ENCODE measurements at places on chromosomes 7 and 10.

- DNase-seq: peak; percentile 18
Observed at GRCh38 chr7:116738378-116738777, 66.4 kb downstream of the MET start.

DNA sequence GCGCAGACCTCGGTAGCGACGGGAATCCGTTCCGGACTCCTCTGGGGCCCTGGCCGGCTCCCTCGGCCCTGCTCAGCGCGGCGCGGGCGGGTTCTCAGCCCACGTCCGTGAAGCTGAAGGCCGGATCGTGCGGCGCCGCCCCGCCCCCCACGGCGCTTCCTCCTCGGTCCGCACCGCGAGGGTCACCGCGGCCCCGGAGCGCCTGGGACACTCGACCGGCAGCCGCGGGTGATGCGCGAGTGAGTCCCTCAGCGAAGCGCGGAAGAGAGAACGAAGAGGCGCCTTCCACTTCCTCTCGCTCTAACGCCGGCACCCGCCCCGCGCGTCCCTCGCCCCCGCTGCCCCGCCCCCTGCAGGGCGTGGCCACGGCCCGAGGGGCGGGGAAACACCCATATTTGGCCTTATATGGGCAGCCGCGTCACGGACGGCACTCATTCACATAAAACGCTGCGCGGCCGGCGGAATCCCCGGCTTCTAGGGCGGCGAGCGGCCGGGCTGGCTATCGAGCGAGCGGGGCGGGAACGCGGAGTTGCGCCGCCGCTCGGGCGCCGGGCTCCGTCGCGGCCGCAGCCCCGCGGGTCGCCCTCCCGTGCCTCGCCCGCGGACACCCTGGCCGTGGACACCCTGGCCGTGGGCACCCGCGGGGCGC is at the start of gene DUSP5:
DUSP5 (plus strand) TSS at position 470 of the 649 bp plus-strand sequence. CDS start 215 bp downstream, outside the sequence.
- DNase-seq: peak; percentile 94

DNA sequence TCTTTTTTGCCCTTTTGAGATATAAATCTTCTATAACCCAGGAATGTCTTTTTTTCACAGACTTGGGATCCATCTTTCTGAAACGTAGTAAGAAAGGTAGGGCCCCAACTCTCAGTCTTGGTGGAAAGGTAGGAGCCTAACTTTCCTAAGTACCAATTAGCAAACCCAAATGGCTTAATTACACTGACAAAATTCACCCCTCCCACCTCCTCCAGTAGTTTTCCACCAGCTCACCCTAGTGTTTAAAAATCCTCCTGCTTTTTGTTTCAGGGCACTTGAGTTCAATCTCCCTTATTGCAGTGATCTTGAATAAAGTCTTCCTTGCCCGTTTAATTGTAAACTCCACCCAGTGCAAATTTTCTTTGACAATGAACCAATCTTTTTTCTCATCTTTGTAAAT is 600.0 kb downstream of the PHTF2 start:
- DNase-seq: no peak

DNA sequence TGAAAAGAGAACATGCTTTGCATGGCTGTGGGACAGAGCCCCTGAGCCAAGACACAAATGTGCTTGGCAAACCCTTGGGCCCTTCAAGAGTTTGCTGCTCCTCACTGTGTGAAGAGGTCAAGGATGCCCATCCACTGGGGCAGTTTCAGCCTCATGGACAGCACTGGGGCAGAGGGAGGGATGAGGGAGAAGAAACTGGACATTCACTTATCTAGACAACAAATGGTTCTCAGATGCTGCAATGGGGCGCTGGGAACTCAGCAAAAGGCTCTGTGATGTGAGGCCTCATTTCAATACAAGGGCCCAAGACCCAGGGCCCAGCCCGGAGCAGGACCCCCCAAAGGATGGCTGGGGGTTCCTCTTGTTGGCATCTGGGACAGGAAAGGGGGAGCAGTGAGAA is 49.1 kb downstream of the EBF3 start:
- no peak for DNase-seq

DNA sequence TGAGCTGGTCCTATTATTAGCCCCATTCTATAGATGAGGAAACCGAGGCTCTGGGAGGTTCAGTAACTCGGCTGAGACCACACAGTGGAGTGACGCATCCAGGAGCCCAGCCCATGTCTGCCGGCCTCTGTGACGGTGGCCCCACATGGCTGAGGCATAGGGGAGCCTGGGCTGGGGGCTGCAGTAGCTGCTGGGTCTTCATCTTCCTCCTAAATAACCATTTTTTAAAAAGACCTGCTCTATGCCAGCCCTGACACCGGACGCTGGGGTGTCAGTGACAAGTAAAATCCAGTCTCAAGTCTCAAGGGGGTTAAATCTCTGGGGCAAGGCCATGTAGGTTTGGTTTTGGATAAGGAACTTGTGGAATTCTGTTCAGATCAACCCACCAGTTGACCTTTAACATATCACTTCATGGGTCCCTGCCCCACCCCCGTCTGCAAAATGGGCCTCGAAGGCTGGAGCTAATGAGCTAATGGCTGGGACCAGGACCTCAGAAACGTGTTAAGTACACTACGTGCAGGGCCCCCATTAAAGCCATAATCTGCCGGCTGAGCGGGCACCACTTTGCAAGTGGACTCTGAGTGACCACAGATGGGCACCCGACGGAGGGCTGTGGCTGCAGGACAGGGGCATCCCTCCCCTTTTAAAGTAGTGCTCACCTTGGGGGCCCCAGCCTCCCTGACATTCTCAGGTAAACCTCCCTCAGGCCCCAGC is 136.5 kb upstream of the UNC5B start:
- no peak for DNase-seq

- DNase-seq: peak; percentile 22
Observed at GRCh38 chr10:87605628-87606251, 53.9 kb upstream of the PAPSS2 start.

DNA sequence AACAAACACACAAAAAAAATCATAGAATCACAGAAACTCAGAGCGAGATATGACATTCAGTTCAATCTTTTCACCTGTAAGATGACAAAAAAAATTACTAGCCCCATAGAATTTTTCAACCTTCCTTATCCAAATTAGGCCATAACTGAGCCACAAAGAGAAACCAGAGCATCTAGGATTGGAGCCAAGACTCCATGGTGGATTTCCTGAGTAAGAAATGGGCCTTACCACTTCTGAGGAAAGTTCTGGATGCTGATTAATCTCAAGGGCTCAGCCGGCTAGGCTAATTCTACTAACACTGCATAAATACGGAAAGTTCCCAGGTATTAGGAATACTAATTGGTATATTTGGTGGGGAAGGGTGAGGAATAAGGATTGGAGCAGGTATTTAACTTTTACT is 16.8 kb downstream of the LIPM start:
- no peak for DNase-seq

DNA sequence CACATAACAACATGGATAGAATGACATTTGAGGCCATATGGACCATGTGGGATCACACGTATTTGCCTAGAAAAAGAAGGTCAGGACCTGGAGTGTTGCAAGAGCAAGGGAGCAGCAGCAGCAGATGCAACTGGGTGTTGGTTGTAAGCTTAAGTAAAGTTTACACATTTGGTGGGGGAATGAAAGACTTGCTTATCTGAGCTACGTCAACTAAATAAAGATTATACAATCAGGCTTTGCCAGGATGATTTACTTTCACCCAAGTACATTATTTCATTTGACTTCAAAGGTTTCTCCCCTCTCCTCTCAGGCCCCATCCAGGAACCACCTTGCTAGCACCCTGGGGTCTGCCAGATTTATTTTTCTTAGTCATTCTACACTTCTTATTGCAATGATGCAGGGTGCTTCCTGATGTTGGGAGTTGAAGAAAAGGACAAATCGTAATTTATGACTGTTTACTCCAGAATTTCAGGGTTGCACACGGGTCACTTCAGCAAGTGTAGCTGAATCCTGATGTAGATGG is 591.9 kb upstream of the IGFBP3 start:
- DNase-seq: peak; percentile 77

DNA sequence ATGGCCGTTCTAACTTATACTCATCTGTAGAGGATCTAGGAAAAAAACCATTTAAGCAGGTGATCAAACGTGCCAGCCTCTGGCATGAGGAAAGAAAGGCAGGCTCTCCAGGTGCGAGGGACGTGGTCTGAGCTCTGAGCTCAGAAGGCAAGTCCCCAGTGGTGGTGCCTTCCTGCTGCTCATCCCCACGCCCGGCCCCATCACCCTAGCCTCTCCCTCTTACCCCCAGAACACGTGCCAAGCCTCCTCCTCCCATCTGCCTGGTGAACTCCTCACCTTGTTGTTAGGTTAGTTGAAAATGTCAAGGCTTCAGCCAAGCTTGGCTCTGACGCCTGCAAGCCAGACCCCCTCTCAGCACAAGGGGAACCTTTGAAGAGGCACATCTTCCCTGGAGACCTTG is 571.2 kb upstream of the MKI67 start:
- DNase-seq: no peak

- DNase-seq: no peak
Observed at GRCh38 chr10:48769706-48770435, 85.2 kb downstream of the WDFY4 start.

- no peak for DNase-seq
Observed at GRCh38 chr10:89567576-89568245, 32.3 kb upstream of the SLC16A12 start.

DNA sequence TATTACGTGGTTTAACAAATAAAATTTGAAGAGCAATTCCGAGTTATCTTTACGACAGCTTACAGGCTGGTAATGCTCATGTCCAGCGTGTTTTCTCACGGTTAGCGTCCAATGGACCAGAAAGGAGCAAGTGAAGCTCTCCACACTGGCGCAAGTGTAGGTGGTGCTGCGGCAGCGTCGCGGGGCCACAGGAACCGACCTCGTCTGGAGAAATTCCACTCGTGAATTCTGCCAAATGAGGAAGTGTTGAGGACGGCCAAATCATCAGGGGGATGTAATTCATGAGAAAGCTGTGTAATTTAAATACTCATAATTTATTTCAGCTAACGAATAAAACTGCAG is 350 bp upstream of the ZNF37A start:
- DNase-seq: no peak

GRCh38 chr7:29091715-29092114 is 54.6 kb downstream of the CPVL start:
- peak; percentile 12 for DNase-seq

DNA sequence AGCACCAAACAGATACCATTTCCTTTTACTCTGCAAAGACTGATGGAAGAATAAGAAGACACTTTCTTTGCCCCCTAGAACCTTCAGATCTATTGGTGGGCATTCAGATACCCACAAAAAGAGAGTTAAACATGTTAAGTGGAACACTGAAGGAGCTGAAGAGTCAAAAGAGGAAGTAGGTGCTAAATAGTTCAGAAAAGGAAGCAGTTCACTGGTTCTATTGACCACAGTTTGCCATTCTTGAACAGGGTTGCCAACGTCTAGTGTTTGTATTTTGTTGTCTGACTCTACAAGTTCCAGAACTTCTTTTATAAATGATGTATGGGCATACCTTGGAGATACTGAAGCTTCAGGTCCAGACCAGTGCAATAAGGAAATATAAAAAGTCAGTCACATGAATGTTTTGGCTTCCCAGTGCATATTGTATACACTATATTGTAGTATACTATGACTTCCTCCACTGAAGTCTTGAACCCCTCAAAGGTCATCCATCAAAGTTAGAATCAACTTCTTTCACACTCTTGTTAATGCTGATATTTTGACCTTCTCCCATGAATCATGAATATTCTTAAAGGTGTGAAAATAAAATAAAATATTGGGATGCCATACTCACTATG is 47.5 kb upstream of the AGR3 start:
- no peak for DNase-seq

GRCh38 chr7:8481752-8482446 is 48.5 kb downstream of the NXPH1 start:
- DNase-seq: peak; percentile 64

DNA sequence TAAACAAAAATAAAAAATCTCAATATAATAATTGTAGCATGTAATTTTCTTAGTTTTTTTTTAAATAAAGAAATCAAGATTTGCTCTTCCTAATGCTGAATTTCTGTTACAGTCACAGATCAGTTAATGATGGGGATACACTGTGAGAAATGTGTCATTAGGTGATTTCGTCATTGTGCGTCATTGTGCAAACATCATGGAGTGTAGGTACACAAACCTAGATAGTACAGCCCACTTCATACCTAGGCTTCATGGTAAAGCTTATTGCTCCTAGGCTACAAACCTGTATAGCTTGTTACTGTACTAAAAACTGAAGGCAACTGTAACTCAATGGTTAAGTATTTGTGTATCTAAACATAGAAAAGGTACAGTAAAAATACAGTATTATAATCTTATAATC is 74.4 kb upstream of the LSM8 start:
- no peak for DNase-seq

DNA sequence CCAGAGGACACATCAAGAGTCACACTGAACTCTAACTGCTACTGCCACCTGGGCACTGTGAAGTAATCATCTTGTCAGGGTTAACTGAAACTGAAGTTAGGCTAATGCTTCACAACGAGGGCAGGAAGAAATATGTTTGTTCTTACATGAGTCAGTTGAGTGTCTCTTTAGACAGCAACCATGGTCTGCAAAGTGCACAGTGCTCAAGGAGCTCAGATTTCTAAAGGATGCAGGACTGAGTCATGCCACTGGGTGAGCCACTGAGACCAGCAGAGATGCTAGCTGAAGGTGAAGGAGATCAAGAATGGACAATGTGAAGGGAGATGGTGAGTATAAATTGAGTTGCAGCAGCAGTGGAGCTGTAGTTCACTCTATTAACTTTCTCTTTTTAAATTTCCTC is 76.0 kb upstream of the CTTNBP2 start:
- no peak for DNase-seq

GRCh38 chr10:91415816-91416215 is 5.7 kb downstream of the HECTD2 start:
- DNase-seq: peak; percentile 36

DNA sequence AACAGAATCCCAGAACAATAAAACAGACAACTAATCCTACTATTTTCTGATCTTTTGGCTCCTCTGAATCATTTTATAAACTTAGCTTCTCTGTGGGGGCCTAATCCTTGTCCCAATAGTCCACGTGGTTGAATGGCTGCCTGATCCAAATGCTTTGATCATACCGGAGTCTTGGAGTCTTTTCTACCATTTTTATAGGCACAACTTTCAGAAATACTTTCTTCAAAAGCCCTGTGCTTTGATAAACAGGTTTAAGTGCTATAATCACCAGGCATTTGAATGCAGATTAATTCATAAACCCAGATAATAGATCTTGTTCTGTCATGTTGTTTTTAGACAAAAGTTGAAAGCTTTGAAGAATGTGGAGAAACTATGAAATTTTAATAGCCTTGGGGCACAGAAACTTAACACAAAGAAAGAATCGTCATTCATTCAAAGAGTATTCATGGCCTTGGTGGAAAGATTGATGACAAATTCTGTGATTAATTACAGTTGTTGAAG is 163.7 kb downstream of the AHR start:
- DNase-seq: no peak

- peak; percentile 42 for DNase-seq
Observed at GRCh38 chr10:112721080-112721698, 228.9 kb upstream of the TCF7L2 start.

- DNase-seq: no peak
Observed at GRCh38 chr10:130990486-130990885, 321.0 kb downstream of the TCERG1L start.

DNA sequence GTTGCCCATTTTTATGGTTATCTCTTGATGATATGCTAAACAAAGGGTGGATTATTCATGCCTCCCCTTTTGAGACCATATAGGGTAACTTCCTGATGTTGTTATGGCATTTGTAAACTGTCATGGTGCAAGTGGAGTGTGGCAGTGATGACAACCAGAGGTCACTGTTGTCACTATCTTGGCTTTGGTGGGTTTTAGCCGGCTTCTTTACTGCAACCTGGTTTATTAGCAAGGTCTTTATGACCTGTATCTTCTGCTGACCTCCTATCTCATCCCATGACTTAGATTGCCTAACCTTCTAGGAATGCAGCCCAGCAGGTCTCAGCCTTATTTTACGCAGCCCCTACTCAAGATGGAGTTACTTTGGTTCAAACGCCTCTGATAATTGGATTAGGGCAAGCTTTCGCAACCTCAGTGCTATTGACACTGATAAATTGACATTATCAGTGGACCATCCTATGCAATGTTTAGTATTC is 36.9 kb downstream of the BAG3 start:
- DNase-seq: no peak

All from mesenchymal stem cell (in vitro differentiated cells and primary cell).